ENCODE measurements at places on chromosomes 4 and X.

GRCh38 chrX:79300856-79301255 is 66.3 kb downstream of the ITM2A start:
- DNase-seq: no peak

DNA sequence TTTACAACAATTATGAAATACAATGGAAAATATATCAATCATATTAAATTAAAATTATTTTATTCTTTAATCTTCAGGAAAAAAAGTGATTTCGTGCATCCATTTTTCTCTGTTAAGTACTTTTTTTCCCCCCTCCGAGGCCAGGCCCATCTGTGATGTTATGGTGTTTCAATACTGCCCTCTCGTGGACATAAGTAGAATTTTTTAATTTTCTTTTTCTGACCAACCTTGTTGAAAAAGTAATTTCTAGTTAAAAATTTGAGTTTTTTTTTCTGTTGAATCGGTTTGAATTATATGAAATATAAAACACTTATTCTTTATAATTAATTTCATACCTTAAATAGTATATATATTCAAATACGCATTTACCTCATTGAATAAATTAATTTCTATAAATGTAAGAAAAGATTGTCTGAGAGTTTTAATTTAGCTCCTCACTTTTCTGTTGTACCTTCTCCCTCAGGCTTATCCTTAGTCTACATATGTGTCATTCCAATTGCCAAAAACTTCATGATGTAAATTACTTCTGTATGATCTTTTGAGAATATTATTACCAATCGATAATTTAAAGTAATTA is 175.8 kb upstream of the TECRL start:
- DNase-seq: no peak

- no peak for DNase-seq
These were observed 99.8 kb upstream of the TEX13C start for GRCh38 chrX:125219852-125220251.

- no peak for DNase-seq
These were observed 3.1 kb downstream of the MGST2 start for GRCh38 chr4:139668658-139669201.

GRCh38 chrX:107118322-107119147 is at the start of gene RBM41:
TSS of gene RBM41 (minus strand) at chrX:107118822. CDS start at chrX:107118773, 49 bp downstream.
- peak; percentile 37 for DNase-seq

DNA sequence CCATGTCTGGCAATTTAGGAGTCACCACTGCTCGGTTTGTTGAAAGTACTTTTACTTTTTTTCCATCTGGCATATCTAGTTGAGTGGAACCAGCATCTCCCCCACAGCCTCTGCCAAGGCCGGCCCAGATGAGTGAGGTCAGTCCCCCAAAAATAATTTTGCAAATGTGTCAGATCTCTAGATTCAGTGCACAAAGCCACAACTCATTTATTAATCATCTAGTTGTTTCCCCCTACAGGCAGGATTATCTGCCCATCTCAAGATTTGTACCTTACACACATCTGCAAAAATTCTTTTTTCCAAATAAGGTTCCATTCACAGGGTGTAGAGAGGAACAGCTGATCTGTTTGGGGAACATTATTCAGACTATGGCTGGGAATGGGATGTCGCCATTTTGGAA is 174.0 kb upstream of the MXRA5 start:
- DNase-seq: no peak

DNA sequence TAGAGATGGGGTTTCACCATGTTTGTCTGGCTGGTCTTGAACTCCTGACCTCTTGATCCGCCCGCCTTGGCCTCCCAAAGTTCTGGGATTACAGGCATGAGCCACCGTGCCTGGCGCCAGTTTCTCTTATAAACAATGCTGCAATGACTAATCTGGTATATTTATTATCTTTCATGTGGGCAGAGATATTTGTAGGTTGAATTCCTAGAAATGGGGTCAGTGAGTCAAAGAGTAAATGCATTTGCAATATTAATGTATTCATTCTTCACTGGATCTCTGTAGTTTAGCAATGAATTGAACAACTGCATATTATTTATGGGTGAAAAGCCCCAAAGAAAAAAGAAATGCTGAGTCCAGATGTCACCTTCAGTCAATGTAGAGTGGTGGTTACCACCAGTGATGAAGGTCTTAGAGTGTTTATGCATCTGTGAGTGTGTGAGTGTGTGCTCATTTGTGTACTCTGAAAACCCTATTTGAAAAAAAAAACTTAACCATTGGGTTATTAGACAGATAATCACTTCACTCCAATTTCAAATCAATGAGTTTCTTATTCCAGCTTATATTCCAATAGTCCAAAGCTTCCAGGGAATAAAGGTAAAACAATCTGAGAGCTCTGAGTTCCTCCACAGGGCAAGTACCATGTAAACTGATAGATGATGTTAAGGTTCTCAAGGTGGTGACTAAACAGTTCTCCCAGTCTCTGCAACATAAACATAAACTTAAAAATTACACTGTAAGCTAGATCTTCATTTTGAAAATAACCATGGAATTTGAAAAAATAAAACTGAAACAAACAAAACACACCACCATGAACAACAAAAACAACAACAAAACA is 22.6 kb upstream of the CD38 start:
- no peak for DNase-seq

- DNase-seq: no peak
These were observed 72.5 kb downstream of the DDIT4L start for GRCh38 chr4:100117750-100118149.

DNA sequence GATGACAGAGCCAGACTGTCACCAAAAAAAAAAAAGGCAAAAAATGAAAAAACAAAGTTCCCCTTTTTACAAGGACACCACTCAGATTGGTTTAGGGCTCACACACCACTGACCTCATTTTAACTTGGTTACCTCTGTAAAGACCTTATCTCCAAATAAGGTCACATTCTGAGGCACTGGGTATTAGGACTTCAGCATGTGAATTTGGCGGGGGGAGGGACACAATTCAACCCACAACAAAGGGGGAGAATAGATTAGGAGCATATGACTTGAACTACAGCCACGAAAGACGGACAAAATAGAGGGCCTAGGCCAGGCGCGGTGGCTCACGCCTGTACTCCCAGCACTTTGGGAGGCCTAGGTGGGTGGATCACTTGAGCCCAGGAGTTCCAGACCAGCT is 31.0 kb upstream of the ARAF start:
- DNase-seq: no peak

DNA sequence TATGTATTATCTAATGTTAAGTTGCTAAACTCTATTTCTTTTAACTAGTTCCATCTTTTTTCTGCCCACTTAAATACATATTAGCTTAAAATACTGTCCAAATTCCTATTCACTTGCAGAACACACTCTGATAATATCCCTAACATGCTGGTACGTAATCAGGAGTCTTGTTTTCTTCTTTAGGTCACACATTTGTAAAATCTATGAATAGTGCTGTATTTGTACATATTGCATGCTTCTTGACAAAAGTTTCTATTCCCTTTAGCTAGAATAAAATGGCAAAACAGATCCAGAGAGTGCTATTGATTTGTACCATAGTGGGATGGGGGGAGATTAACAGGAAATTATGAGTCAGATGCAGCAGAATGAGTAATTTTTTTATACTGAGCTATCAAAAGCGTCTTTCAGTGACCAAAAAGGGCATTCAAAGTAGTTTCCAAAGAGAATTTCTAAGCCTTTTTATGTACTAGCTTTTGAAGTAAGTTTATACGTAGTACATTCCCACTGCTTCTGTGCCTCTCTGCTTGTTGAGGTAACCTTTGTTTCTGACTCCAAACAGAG is 126.5 kb downstream of the PTPN13 start:
- no peak for DNase-seq

DNA sequence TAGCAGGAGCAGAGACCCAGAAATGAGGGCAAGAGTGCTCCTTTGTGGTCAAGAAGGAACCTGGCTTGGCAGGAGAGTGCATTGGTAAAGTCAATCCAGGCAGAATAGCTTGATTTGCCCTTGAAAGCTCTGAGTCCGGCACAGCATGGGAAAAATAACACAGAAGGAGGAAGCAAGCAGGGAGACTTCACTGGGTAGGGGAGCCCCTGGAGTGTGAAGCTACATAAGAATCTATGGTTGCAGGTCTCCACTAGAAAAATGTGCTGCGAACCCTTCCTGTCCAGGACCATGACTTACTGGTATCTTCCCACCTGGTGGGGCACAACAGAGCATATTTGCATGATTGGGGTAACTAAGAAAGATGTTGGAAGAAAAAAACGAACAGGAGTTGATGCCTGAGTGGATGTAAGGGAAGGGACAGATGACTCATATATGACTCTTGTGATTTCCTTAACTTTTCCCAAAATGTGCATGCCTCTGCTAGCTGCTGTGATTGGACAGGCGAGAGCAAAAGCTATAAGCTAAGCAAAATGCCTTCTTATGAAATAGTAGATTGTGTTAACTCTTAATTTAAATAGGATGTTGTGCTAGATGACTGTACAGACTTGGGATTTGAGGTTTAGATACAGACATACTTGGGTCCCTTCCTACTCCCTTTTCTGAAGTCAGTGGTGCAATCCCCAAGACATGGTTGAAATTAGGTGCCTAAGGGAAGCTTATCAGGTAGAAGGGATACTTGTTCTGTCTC is 3.3 kb downstream of the IL13RA1 start:
- DNase-seq: no peak

GRCh38 chrX:154738011-154738738 is 12.7 kb downstream of the GAB3 start:
- DNase-seq: no peak

DNA sequence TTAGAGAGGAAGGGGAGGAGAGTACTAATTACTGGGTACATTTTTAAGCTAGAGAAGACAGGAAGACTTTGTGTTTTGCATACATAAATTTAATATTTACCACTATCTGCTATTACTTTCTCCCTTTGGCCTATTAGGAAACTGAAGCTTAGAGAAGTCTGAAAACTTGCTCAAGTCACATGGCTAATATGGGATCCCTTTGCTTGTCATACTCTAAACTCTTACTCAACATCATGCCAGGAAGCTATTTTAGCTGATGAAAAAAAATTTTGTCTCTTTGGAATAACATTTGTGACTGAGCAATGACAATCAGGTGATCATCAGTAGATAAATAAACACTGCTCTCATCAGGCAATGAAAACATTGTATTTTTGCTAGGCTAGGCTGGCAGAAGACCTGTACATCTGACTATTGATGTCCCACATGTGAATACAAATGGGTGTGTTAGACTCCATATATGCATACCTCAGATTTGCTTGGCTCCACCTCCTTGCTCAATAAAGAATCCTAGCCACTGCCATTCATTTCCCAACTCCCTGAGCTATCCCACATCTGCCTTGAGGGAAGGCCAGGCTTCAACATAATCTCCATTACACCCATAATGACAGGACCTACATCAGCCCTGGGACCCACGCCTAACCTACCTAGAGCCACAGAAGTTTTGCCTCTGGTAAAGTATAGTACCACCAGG is 17.0 kb upstream of the DCLK2 start:
- no peak for DNase-seq

GRCh38 chr4:159767406-159767805 is 664.5 kb downstream of the RAPGEF2 start:
- DNase-seq: no peak

- DNase-seq: no peak
These were observed 207.4 kb upstream of the JADE1 start for GRCh38 chr4:128601991-128602695.

DNA sequence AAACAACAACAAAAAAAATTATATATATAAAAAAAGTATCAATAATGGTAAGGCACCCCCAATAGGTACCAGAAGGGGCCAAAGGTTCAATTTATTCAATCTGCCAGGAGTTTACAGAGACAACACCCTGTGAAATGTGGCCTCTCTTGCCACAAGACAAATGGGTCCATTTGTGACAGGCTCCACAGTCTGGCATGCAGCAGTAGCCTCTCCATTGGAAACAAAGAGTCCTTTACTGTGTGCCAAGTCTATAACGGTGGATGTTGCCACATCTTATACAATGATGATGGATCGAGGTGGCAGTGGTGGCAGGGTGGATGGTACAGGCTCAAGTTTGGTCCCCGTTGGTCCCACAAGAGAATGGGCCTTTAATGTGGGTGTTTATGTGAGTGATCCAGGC is 70.1 kb upstream of the SH3RF1 start:
- DNase-seq: no peak

GRCh38 chr4:8115916-8116315 is 42.7 kb downstream of the ABLIM2 start:
- DNase-seq: no peak

- DNase-seq: no peak
These were observed 34.8 kb downstream of the UBE2K start for GRCh38 chr4:39732728-39733127.

DNA sequence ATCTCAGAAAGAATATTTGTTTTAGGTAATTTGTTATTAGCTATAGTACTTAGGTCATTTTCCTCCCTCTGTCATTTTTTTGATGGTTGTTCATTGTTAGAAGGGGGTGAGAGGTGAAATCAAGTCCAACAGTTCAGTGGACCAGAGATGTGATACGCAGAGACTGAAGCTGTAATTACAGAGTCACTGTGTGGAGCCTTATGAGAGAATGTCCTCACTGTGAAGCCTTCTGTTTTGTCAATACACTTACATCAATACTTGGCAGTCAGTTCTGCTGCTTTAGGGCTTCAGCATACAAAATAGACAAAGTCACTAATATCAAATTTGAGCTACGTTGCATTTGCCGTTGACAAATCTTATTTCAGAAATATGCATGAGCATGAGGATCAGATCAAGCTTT is 692.5 kb downstream of the C4orf33 start:
- no peak for DNase-seq

- no peak for DNase-seq
These were observed 472.2 kb downstream of the PCDH7 start for GRCh38 chr4:31192341-31192740.

GRCh38 chrX:119552508-119552907 is 12.7 kb downstream of the STEEP1 start:
- DNase-seq: no peak

- no peak for DNase-seq
These were observed 8.7 kb upstream of the TMSB15C start for GRCh38 chrX:104084534-104085277.

GRCh38 chr4:76948443-76949275 is 893 bp upstream of the SEPTIN11 start:
- DNase-seq: peak; percentile 29

DNA sequence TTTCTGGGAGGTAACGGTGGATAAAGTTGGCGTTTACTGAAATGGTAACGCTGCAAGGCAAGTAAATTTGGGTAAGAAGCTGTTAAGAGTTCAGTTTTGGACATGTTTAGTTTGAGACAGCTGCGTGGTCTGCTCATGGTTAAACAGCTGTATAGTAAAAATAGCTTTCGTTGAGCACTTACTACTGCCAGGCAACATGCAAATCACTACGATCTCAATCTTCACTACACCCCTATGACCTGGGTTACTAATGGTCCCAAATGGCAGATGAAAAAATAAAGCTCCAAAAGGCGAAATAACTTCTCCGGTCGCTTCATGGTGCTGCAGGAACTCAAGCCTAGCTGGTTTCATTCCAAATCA is 22.2 kb downstream of the FABP2 start:
- DNase-seq: no peak

All from stimulated activated CD8-positive, alpha-beta memory T cell treated with anti-CD3 and anti-CD28 coated beads, Interleukin-7, amount 100 ng/mL, for 1 hour (primary cell).